NCI-H2227 treated with DMSO at 0.1 percent for 48 hours (cell line): ENCODE measurements at places on chromosomes 4 and X.

DNA sequence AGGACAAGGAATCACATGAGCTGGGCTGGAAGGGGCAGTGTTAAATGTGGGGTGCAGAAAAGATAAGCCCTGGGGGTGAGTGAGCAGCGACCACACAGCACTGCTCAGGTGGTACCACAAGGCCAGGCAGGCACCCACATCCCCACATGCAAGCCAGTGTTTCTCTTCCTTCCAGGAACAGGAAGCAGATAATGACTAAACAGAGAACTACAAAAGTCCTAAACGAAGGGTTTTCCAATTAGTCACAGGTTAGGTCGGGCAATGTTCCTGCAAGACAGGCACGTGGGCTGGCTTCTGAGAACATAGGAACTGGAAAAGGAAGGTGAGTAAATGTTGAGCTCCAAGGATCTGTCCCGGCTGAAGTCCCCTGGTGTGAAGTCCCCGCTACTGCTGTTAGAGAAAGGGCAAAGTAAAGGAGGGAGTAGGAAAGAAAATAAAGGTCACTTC is 19.5 kb downstream of the RELL1 start:
- DNase-seq, result no peak

DNA sequence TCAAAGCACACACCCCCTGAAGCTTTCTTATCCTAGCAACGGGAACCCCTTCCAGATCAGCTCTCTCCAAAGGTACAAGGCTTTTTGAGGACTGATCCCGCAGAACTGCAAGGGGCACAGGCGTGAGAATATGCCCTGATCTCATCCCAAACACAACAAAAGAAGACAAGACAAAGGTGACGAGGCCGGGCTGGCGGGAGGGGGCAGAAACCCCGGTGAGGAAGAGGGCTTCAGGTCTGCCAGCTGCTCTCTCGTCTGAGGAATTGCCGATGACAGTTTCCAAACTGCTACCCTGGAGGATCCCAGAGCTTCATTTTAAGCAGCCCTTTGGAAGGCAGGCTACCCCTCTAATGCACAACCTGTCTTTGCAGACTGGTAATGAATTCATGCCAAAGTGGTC is 3.4 kb downstream of the HCFC1 start:
- no peak for DNase-seq

DNA sequence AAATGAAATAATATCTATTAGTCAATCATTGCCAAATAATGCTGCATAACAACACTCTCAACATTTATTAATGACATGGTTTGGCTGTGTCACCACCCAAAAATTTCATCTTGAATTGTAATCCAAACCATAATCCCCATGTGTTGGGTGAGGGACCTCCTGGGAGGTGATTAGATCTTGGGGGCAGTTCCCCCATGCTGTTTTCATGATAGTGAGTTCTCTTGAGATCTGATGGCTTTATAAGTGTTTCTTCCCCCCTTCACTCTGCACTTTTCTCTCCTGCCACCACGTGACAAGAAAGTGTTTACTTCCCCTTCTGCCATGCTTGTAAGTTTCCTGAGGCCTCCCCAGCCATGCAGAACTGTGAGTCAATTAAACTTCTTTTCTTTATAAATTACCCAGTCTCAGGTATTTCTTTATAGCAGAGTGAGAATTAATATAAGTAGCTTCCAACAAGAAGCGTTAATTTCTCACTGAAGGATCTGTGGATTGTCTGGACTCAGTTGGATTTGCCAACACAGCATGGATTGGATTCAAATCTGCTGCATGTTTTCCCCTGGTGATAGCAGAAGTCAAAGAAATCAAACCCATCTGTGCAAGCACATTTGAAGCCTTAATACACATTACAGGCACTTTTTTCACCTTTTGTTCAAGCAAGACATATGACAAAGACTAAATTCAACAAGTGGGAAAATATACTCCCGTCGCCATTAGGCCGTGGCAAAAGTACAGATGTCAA is 216.6 kb downstream of the PDGFC start:
- DNase-seq, result no peak

GRCh38 chrX:131609480-131609879 is 65.6 kb downstream of the OR13H1 start:
- DNase-seq, result no peak

GRCh38 chr4:86326400-86326799 is 33.5 kb downstream of the MAPK10 start:
- DNase-seq, result no peak

- DNase-seq, result no peak
Measured at GRCh38 chrX:100494646-100495370, 84.7 kb upstream of the PCDH19 start.

DNA sequence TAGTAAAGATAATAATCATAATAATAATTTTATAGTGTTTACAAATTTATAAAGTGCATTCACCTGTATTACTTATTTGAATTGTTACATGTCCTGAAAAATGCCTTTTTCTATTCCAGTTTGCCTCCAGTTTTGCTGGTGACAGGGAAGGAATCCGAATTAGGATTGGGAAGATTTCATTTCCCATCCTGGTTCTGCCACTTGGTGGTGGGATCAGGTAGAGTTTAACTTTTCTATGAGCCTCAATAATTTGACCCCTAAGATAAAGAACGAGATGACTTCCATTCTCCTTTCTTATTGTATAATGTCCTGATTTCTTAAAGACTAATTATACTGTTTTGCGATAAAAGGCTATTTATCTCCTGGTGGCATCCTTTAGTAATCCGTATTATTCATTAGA is 1090.9 kb downstream of the RAPGEF2 start:
- no peak for DNase-seq

DNA sequence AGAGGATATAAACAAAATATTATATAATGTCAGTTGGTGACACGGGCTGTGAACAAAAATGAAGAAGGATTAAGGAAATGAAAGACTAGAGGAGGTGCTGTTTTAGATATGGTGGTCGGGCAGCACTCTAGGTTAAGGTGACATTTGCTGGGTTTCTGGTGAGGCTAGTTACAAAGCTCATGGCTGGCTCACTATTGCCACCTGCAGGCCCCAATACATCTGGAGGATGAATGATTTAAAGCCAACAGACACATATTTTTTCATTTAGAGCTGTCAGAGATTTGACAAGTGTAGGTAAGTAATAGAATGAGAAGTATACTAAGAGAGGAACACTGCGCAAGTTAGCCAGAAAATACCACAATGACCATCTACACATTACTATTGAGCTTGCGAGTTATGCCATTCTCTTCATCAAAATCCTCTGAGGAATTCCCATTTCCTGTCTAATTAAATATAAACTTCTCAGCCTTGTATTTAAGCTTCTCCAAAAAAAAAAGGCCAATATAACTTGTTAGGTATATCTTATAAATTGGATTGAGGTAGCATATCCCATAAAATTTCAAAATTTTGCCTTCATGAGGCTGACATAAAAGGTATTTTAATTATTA is 6.4 kb upstream of the FGG start:
- peak; percentile 31 for DNase-seq

- no peak for DNase-seq
Measured at GRCh38 chr4:121306931-121307330, 73.9 kb downstream of the QRFPR start.

GRCh38 chr4:40763228-40763716 is 13.5 kb downstream of the NSUN7 start:
- no peak for DNase-seq

GRCh38 chrX:133880032-133880443 is 105.4 kb downstream of the GPC3 start:
- no peak for DNase-seq

- DNase-seq, result no peak
Measured at GRCh38 chrX:9562851-9563250, 98.0 kb downstream of the TBL1X start.

- no peak for DNase-seq
Measured at GRCh38 chr4:145503486-145504072, 21.9 kb downstream of the SMAD1 start.

- DNase-seq, result no peak
Measured at GRCh38 chrX:69024931-69025330, 140.3 kb downstream of the PJA1 start.

DNA sequence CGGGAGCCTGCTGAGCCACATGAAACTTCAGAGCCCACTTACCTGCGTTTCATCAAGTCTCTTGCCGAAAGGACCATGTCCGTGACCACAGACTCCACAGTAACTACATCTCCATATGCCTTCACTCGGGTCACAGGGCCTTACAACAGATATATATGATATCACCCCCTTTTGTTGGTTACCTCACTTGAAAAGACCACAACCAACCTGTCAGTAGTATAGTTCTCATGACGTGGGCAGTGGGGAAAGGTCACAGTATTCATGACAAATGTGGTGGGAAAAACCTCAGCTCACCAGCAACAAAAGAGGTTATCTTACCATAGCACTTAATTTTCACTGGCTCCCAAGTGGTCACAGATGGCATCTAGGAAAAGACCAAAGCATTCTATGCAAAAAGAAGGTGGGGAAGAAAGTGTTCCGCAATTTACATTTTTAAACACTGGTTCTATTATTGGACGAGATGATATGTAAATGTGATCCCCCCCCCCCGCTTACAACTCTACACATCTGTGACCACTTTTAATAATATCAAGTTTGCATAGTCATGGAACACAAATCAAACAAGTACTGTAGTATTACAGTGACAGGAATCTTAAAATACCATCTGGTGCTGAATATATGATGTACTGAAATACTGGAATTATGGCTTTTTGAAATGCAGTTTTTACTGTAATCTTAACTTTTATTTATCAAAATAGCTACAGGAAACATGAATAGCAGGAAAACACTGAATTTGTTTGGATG is 129.9 kb downstream of the TET2 start:
- no peak for DNase-seq

GRCh38 chrX:46673620-46674359 is 85.1 kb downstream of the SLC9A7 start:
- no peak for DNase-seq

- DNase-seq, result no peak
Measured at GRCh38 chrX:96615448-96615847, 69.2 kb upstream of the DIAPH2 start.

- DNase-seq, result no peak
Measured at GRCh38 chrX:93741811-93742210, 67.8 kb downstream of the FAM133A start.

DNA sequence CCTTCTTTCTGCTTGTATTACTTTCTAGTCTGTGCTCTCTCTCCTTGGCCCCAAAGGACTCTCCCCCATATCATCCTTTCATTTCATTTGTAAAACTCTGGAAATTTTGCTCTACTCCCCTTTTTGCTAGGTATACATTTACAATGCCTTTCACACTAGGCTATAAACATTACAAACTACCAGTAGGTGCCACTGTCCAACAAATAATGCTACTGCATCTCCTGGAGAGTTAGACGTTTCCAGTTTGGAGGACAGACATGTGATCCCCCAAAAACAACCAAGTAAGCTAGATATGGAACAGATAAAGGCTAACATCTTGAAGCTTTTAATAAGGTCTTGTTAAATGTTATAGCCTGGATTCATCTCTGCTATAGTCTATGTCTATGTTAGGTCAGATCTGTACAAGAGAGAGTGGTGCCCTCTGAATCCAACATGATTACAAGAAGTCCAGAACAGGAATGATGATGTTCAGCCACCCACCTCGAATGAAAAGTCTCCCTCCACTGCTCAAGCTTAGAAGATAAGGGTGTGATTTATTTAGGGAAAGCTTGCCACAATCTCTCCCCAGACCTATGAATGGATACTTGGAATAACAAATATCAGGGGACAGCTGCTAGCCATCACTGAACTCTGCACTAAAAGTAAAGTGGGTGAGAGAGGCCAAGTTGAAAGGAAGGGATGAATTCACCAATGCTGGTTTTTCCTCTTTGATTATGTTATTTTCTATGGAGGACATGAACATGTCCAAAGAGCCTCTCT is 14.3 kb downstream of the CBR4 start:
- DNase-seq, result no peak

DNA sequence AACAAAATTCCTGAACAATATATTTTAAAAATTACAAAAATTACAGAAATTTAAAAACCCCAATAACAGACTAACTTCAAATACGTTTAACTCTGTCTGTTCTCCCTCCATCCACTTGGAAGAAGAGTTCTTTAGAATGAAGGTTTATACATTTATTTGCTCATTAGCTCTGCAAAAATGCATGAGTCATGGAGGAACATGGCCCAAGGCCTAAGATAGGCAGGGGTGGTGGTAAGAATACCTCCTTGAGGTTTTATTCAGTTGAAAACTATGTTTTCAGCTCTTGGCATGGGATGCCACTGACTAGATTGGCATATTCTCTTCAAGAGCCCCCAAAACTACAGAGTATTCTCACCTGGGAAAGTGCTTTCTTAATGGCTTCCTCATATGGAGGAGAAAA is 8.8 kb upstream of the LRRC66 start:
- DNase-seq, result no peak

DNA sequence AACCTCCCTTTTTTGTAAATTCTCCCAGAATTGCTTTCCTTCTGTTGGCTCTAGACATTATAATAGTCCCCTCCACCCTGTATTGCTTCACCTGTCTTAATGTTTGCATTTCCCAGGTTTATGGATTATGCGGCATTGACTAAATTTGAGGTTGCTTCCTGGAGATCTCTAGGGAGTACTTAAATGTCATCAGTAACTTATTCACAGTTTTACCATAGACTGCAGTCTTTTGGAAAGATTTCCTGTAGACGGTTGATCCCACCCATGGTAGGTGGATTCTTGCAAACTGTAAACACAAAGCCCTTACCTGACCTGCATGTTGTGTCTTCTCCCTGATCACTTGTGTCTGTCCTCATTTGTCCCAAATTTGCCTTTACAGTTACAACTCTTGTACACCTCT is 6.2 kb upstream of the NOX1 start:
- no peak for DNase-seq

DNA sequence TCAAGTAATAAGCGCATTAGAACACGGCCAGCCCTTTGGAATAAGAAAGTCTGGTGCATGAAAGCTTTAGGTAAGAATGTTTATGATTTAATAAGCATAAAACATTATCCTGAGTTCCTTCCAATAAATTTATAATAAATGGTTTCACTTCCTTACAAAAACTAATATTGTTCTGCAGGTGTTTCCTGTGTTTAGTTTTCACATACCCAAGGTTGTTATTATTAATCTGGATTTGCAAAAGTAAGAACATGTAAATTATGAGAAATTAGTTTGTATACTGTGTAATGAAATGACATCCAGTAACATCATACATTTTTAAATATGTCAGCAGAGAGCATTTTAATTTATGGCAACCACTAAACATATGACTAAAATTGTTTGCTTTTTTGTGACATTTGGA is 72.1 kb downstream of the BANK1 start:
- no peak for DNase-seq

GRCh38 chr4:7798178-7798995 is 141.3 kb downstream of the AFAP1 start:
- no peak for DNase-seq

GRCh38 chrX:17038681-17039161 is 92.3 kb downstream of the REPS2 start:
- no peak for DNase-seq

- DNase-seq, result no peak
Measured at GRCh38 chr4:55613621-55614020, 21.6 kb upstream of the PDCL2 start.
